ENCODE measurements at places on chromosomes 6 and 20.
A peak's percentile ranks its signal among the peaks of the same experiment; 100 is the strongest.

DNA sequence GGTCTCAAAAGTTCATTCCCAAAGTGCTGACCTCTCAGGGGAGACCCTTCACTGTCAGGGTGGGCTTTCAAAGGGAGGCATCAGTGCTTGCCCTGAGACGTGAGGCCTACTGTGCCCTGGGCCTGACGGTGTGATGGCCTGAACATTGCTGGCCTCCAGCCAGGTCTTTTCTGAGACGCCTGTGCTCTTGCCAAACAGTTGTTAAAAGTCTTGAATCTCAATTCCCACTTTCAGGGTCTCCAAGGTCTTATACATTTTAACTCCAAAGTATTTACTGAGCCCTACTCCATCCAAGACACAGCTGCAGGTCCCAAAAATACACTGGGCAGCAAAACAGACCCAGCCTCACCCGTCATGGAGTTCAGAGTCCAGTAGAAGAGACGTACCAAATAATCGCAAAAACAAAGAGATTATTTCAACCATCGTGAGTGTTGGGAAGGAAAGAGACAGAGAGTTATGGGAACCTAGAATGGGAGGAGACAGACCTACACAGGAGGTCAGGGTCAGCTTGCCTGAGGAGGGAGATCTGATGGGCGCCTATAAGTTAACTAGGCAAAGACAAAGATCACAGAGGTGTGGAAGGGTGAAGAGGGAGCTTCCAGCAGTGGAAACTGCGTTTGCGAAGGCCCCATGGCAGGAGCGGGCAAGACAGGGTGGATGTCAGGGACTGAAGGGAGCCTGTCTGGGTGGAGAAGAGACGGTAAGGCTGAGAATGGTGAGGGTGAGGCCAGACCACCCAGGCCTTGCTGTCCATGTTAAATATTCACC is 446.3 kb downstream of the PREX1 start:
- no peak for DNase-seq

DNA sequence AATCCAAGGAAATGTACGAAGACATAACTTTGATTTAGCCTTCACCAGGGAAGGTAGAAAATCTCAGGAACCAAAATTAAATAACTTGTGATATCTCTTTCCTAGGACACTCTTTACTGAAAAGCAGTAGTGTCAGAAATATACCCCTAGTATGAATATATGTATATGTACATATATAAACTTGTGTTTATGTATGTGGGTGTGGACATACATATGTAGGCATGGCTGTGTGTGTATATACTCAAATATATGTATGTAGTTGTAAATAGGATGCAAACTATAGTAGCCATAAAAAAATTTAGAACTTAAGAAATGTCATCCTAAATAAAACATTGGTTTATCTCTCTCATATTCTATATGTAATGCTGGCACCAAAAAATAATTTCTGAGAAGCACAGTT is 500.8 kb downstream of the ADGRB3 start:
- no peak for DNase-seq

- DNase-seq, result peak; percentile 3
These were observed at the start of gene KHDRBS2 for GRCh38 chr6:62285612-62286469. Gene KHDRBS2, minus strand, starts transcription at chr6:62286225.

- no peak for DNase-seq
These were observed 64.1 kb downstream of the KIZ start for GRCh38 chr20:21189761-21190523.

- DNase-seq, result no peak
These were observed 6.0 kb downstream of the HSF2 start for GRCh38 chr6:122405417-122405816.

DNA sequence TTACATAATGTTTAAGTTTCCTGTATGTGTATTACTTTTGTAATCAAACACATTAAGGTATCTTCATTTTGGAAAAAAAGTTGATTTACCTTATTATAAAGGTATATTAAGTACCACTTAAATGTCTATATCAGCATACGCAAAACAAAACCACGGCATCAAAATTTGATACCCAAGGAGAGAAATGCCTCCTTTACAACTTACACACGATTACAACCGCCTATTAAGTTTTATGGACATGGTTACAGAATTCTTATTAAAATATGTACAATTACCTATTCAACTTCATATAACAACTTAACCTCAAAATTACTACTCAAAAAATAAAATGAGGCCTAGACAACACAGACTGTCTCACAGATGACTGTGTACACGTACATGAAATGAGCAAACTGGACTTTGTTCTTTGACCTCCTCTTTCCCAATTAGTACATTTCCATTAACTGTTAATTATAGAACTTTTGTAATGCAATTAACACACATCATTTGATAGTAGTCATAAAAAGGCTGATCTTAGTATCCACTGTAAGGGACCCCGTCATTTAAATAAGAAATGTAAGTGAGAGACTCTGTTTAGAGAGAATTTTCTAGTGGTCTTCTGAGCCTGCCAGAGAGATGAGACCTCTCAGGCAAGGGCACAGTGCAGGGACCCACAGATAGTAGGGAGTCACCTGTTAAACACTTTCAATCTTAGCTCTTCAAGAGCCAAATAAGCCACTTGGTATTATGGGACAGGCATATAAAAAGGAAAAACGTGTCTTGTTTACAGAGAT is 2.5 kb downstream of the DIDO1 start:
- DNase-seq, result no peak

- DNase-seq, result no peak
These were observed 116.8 kb upstream of the SASH1 start for GRCh38 chr6:148225871-148226270.

- DNase-seq, result no peak
These were observed 326.7 kb upstream of the FLRT3 start for GRCh38 chr20:14664101-14664500.

DNA sequence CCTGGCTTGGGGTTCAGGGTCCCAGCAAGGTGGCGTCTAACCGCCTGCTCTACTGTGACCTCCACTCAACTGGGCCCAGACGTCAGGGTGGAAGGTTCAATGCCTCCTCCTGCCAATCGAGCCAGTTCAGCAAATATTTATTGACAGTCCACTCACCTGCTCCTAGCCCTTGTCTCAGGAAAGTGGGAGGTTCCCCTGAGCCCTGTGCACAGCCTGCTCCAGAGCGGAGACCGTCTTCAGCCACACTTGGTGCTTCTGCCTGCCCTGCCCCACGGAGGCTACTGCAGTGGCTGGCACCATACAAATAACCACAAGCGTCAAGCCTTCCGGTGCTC is 6.1 kb downstream of the CCDC167 start:
- DNase-seq, result no peak

GRCh38 chr6:147128056-147128455 is 76.2 kb upstream of the STXBP5 start:
- DNase-seq, result no peak

GRCh38 chr6:37806213-37806612 is 13.3 kb upstream of the ZFAND3 start:
- DNase-seq, result no peak

DNA sequence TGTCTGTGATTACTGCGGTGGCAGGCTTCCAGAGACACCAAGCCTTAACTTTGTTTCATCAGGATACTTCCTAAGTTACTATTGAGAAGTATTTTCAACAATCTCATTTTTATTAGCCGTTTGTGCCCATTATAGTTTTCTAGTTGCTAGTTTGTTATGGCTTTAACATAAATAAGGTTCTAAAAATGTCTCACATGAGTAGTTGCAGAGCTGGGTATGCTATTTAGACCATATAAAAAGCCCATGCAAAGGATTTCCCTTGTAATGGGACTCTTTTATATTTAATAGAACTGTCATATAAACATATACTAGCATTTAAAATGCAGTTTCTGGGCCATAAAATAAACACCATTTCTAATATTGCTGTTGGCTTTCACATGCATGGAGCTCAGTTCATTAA is 205.3 kb upstream of the TCF21 start:
- no peak for DNase-seq

DNA sequence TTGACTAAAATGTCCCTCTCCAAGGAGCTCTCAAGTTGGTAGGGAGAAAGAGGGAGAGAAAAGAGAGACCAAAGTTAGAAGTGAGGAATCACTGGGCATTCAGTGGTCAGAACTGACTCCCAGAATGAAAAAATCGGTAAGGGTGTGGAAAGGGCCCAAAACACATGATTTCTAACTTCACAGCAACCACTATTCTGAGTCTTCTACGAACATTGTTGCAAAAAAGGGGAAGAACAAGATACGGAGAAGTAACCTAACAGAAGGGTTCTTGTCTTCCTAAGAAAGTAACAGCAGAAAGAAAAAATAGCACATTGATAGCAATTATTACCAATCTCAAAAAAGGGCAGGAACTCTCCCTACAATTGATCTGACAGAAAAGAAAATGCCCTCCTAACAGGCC is 65.6 kb downstream of the ATP9A start:
- DNase-seq, result no peak

DNA sequence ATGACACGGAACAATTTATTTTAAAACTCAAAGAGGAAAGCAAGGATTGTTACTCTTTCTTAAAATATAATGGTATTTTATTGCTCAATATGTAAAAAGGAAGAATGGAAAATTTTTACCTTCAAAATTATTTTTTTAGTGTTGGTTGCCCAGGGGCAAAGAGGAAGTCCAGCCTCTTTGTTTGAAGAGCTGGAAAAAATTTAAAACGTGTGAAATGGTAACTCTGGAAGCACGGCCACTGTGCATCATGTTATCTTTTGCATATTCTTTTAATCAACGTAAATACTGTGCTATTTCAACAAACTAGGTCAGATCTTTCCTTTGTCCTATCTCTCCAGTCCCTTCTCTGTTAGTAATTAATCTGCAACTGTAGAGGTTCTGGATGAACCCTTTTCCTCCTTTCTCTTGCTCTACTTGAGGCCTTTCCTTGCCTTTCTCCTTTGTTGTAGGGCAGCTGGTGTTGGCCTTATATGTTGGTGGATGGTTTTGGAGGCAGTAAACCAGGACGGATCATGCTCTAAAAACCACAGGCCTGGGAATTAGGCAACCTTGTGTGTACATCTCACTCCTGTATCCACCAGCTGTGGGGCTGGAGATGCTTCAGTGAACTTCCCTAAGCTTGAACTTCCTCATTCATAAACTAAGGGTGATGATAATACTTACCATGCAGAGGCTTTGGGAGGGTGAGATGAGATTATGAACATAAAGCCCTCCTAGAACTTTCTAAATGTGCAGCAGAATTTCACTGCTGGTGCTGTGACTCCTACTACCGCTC is 143.3 kb downstream of the PRL start:
- DNase-seq, result no peak

DNA sequence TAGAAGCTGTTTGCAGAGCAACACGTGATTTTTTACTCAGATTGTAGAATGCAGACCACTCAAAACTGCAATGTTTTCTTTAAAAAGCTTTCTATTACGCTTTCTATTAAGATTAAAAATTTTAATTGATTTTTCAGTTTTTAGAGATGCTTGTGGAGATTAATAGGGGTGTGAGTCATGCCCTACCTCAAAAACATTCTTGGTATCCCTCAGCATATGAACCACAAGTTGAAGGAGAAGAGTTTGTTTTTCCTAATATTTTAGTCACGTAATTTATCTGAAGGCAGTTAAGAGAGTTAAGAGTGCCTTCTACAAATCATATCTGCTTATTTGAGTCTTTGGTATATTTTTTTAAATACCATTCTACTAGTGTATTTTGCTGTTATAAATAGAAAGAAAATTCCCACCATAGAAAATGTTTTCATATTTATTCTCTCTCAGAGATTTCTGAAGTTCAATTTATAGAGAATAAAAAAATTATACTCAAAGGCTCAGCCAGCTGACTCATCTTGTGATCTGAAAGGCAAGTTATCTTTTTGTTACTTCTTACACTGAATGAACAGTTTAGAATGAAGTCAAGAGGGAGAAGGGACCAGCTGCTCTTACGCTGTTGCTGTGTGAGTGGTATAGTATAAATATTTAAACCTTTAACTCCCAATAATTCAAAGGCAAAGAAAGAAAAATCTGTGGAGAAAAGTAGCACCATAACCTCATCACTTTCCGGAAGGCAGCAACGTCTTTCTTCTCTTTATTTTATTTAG is 7.6 kb downstream of the RIPOR2 start:
- DNase-seq, result peak; percentile 34

- DNase-seq, result no peak
These were observed 4.1 kb upstream of the MOXD1 start for GRCh38 chr6:132405143-132405915.

DNA sequence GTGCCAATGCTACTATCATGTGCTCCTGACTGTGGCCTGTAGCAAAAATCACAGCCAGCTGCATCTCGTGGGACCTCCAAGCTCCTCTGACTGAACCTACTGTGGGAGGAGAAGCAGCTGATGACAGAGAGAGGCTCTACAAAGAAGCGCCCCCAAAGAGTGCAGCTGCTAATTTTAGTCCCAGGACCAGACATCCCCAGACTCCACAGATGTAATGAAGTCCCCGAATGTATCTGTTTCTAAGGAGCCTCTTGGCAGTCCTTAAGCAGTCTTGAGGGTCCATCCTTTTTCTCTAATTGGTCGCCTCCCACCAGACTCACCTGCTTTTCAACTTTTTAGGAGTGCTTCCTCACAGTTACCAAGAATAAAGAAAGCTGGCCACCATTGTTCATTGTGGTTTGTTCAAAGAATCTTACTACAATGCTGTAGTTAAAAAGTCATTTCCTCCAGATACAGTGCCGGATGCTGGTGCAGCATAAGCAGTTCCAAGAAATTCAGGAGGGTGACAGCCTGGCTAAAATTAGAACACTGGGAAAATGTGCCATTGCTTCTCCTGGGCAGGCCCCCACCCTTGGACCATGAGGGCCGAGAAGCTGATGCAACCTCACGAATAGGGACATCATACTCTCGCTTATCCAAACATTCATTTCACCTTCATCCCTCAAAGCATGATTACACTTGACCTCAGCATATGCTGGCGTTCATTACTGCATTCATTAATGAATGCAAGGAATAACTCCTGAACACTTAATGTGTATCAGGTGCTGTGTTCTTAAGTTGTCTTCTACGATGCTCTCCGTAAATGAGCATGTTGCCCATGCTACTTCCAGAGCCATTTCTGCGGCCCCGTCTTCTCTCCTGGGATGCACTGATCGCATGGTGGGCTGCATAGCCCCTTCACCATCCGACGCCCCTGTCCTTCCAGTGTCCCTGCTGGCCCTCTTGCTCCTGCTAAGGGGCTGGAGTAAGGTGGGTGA is 66.4 kb downstream of the LY86 start:
- DNase-seq, result peak; percentile 17

- DNase-seq, result no peak
These were observed 31.4 kb downstream of the FOXP4 start for GRCh38 chr6:41577356-41578216.

GRCh38 chr20:20237093-20237959 is 130.6 kb upstream of the INSM1 start:
- DNase-seq, result peak; percentile 29

All from stimulated activated CD4-positive, alpha-beta T cell treated with anti-CD3 and anti-CD28 coated beads, Interleukin-4, amount 100 ng/mL, for 24 hours (primary cell).